ENCODE measurements at places on chromosomes 5 and 9.

DNA sequence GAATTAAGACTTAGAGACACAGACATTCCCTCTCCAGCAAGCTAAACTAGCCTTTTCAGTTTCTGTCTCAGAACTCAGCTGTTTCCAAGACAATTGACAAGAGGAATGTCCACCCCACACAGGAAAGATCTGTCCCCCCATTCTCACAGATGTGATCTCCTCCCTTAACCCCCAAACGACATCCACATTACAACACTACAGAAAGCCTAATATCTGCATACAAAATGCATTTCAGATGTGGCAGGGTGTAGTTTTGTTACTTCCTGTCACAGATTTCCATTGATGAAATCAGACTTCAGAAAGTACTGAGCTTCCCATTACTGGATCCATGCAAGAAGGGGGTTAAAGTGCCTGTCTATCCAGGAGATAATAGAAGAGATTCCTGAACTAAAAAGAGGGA, 2.9 kb upstream of the ARSI start:
- H3K27me3 ChIP-seq = no peaks in the 10 kb centered on the region
- no peak overlapping the region for H3K4me3 ChIP-seq
- H3K4me1 ChIP-seq = peaks cover 13% of the 10 kb centered on the region
- no peaks in the 10 kb centered on the region for H3K36me3 ChIP-seq
- no peak for DNase-seq

- peak overlapping the region; percentile 84 for H3K4me3 ChIP-seq
- H3K36me3 ChIP-seq = no peaks in the 10 kb centered on the region
- no peaks in the 10 kb centered on the region for H3K27me3 ChIP-seq
- H3K27ac ChIP-seq = peak overlapping the region; percentile 88
Observed at GRCh38 chr9:128771094-128771721, 519 bp downstream of the ZER1 start.

DNA sequence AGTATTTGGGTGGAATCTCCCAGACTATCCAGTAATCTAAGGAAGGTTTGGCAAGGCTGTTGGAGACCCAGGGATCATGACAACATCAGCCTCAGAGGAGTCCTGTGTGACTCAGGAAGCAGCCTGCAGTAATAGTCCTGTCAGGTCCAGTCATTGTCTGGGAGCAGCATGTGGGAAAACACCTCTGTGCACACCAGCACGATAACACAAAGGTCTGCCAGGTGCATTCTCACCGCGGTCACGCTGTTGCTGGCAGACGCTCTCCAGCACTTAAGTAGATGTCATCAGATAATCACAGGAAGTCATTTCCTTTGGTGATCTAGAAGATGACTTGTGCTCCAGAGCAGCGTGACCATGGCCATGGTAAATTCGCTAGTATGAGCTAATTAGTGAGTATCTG, 99.2 kb upstream of the IQGAP2 start:
- DNase-seq = peak; percentile 25
- no peak overlapping the region for H3K27ac ChIP-seq
- no peak overlapping the region for H3K4me3 ChIP-seq

DNA sequence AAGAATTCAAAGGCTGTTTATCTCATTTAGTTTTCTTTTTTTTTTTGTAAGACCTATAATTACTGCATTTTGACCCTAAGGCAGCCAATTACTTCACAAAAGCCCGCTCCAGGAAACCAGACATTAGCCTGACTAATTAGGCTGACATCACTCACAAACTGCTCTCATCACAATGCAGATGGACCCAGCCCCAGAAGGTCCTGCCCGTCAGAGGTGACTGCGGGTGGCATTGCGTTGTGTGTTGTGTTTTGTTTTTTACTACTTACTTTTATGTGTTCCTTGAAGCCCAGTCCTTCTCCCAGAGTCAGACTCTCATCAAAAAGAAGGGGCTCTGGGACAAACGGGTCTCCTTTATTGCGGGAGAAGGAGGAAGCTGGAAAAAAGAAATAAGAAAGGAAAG, 172.2 kb downstream of the HSD17B3 start:
- no peak overlapping the region for H3K4me3 ChIP-seq
- H3K27me3 ChIP-seq = no peaks in the 10 kb centered on the region
- H3K36me3 ChIP-seq = no peaks in the 10 kb centered on the region
- H3K27ac ChIP-seq = no peak overlapping the region
- no peaks in the 10 kb centered on the region for H3K4me1 ChIP-seq

- H3K27ac ChIP-seq = no peak overlapping the region
- no peaks in the 10 kb centered on the region for H3K27me3 ChIP-seq
- H3K4me1 ChIP-seq = peaks cover 45% of the 10 kb centered on the region
- DNase-seq = no peak
- no peaks in the 10 kb centered on the region for H3K36me3 ChIP-seq
Observed at GRCh38 chr5:131272307-131272706, 8.5 kb downstream of the CDC42SE2 start.

DNA sequence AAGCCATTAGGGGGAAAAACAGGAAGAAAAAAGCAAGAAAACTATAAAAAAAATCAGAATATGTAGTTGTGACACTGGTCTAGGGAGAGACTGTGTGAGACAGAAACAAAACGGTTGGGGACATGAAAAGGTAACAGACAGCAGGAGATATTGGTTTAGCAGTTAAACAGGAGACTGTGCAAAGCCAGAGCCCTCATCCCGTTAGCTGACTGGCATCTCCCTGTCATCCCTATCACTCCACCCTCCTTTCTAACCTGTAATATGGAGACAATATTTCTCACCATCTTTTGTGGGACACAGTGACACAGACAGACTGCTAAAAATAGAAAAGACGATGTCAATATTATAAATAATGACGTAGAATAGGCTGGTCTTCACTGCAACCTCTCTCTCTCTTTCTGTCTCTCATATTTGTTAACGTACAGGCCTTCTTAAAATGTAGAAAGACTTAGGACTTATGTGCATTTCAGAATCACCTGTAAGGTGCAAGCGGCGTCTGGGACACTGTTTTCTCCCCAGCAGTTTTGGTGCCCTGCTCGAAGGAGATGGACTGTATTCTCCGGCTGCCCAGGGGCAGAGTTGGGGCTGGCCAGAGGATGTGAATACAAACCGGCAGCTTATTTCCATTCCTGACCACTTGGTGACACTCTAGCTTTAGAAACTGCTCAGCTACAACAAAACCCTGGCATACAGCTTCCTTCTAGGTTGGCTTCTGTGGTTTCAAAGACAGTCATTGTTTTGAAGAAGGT, 190.6 kb downstream of the MAT2B start:
- H3K36me3 ChIP-seq = no peaks in the 10 kb centered on the region
- DNase-seq = peak; percentile 30
- H3K4me3 ChIP-seq = no peak overlapping the region
- H3K27me3 ChIP-seq = no peaks in the 10 kb centered on the region

DNA sequence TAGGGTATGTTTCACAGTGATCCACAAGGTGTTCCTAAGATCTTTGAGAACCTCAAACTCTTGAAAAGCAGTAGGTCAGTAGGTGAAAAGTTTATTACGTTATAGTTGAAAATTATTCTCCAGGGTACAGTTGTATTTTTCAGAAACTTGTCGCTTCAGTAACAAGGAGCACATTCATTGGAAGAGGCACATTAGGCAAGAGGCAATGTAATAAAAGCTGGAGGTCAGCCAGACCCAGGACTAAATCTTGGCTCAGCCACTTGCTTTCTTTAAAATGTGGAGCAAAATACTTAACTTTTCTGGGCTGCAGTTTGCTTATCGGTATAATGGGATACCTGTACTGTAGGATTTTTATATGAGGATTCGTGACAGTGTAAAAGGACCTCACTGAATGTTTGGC, 45.6 kb downstream of the TLE4 start:
- no peaks in the 10 kb centered on the region for H3K27me3 ChIP-seq
- no peak overlapping the region for H3K4me3 ChIP-seq
- H3K4me1 ChIP-seq = peaks cover 33% of the 10 kb centered on the region
- H3K27ac ChIP-seq = no peak overlapping the region
